ENCODE measurements at places on chromosomes 5 and 9.

DNA sequence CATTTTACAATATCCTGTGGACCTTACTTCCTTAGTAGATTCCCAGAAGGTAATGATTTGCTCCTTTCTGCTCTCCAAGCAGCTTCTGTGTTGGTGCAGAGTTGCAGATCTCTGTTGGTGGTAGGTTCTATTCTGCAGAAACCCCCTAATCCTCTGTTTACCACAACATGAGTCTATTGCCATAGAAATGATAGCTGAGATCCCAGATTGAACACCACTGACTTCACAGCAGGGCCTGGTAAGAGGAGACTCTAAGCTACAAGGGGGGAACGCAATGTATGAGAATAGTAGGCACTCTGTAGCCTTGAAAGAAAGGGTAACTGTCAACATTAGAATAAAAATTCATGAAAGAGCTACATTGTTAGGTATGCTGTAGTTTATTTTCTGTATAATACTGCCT, 59.5 kb downstream of the MUSK start:
- H3K36me3 ChIP-seq, result no peaks in the 10 kb centered on the region
- no peaks in the 10 kb centered on the region for H3K27me3 ChIP-seq
- no peaks in the 10 kb centered on the region for H3K4me1 ChIP-seq

GRCh38 chr9:132671620-132672412, 1.6 kb downstream of the GTF3C4 start:
- H3K36me3 ChIP-seq, result no peaks in the 10 kb centered on the region
- H3K27me3 ChIP-seq, result no peaks in the 10 kb centered on the region
- peaks cover 12% of the 10 kb centered on the region for H3K4me1 ChIP-seq

- DNase-seq, result peak; percentile 16
- H3K4me3 ChIP-seq, result no peak overlapping the region
- no peaks in the 10 kb centered on the region for H3K4me1 ChIP-seq
- no peaks in the 10 kb centered on the region for H3K27me3 ChIP-seq
- peaks cover 20% of the 10 kb centered on the region for H3K36me3 ChIP-seq
Observed at GRCh38 chr9:130414081-130414731, 30.6 kb upstream of the ASS1 start.

- H3K27ac ChIP-seq, result no peak overlapping the region
- no peaks in the 10 kb centered on the region for H3K4me1 ChIP-seq
- no peak overlapping the region for H3K4me3 ChIP-seq
- H3K27me3 ChIP-seq, result no peaks in the 10 kb centered on the region
- H3K36me3 ChIP-seq, result no peaks in the 10 kb centered on the region
Observed at GRCh38 chr5:153974131-153974812, 64.4 kb downstream of the FAM114A2 start.

DNA sequence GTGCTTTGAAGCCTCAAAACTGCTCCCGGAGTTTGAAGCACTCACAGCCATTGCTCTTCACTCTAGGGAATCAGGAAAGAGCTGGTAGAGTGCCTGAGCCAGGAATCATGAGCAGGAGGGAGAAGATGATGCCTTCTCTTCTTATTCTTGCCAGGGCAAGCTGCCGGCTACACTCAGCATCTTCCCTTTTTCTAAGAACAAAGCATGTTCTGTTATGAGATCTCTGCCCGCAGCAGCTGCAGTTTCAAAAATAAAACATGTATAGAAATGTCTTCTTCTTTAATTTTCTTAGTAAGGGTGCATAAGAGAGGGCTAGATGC, 57.9 kb upstream of the RICTOR start:
- H3K27ac ChIP-seq, result no peak overlapping the region
- no peaks in the 10 kb centered on the region for H3K27me3 ChIP-seq
- no peak overlapping the region for H3K4me3 ChIP-seq
- no peak for DNase-seq

Data from small intestine (tissue), 16 donors.